Stimulated activated CD8-positive, alpha-beta memory T cell treated with anti-CD3 and anti-CD28 coated beads, Interleukin-7, amount 100 ng/mL, for 4 hours (primary cell): ENCODE measurements at places on chromosomes 3 and 15.

DNA sequence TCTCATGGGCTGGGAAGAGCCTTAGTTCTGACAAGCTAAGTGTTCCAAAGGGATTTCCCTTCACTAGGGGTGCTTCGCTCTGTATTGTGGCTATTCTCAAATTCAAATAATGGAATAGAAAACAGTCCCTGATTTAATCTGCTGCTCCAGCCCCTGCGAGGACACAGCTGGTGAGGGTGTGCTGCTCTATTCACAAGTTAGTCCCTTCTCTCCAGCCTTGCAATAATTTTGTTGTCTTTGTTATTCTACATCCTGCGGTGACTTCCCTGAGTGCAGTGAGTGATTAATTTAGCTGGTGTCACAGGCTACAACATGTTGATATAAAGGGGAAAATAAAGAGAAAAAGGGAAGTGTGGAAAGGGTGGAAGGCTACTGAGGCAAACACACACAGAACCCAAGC, 180.5 kb upstream of the VEPH1 start:
- no peak for DNase-seq

GRCh38 chr15:100207053-100207452, 134.7 kb downstream of the ADAMTS17 start:
- no peak for DNase-seq

- DNase-seq: no peak
These were observed 72.8 kb upstream of the MYZAP start for GRCh38 chr15:57518779-57519405.

DNA sequence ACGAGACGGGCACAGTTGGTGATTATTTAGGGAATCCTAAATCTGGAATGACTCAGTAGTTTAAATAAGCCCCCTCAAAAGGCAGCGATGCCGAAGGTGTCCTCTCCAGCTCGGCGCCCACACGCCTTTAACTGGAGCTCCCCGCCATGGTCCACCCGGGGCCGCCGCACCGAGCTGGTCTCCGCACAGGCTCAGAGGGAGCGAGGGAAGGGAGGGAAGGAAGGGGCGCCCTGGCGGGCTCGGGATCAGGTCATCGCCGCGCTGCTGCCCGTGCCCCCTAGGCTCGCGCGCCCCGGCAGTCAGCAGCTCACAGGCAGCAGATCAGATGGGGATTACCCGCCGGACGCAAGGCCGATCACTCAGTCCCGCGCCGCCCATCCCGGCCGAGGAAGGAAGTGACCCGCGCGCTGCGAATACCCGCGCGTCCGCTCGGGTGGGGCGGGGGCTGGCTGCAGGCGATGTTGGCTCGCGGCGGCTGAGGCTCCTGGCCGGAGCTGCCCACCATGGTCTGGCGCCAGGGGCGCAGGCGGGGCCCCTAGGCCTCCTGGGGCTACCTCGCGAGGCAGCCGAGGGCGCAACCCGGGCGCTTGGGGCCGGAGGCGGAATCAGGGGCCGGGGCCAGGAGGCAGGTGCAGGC, 318.0 kb downstream of the FGF12 start:
- no peak for DNase-seq

- no peak for DNase-seq
These were observed 121.0 kb upstream of the PRR20G start for GRCh38 chr3:127408684-127409420.
